ENCODE measurements at places on chromosomes 2 and 18. TPM values are rescaled to one million over a fixed set of nuclear protein-coding genes. Genes with fewer than 3 reads are reported as not detected.

DNA sequence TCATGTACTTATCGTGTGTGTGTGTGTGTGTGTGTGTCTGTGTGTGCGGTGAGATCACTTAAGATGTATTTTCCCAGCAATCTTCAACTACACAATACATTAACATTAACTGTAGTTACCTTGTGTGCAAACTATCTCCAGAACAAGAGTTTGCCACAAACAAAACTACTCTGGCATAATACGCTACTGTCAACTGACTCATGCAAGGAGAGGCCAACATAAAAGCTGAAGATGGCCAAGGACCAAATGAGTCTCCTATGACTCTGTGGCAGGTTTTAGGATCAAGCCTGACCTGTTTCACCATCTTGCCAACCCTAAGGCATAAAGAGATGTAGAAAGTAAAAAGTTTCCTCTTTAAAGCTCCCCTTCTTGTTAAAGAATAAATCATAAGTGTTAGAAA lies 20.1 kb downstream of the CYB5A start:
- no peaks in the 10 kb centered on the region for H3K27me3 ChIP-seq
- no peak overlapping the region for H3K27ac ChIP-seq
- H3K36me3 ChIP-seq = no peaks in the 10 kb centered on the region
- H3K4me3 ChIP-seq = no peak overlapping the region

DNA sequence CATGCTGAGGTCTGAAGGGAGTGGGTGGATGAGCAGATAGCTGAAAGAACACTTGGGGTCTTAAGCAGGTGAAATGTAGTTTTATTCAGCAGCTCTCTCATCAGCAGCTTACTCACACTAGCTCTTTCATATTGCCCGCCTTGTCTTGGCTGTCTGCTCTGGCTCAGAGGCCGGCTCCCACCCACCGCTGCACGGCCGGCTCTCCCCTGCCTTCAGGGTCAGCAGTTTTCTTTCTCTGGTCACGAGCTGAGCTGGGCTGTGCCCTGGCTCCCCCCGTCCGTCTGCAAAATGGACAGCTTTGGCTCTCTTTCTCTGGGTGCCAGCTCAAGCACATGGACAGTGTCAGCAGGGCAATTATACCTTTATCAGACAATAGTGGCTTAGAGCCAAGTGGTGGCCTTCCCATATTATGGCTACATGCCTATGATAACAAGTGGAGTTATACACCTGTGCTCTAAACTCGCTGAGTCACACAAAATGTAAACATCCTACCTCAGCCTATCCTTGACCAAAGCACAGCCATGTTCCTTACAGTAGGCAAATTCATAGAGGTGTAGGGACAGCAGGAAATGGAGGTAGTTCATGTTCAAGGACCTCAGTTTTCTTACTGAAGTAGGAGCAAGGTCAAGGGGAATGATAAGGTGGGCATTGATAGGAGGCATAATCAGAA lies 224.8 kb downstream of the SOCS6 start:
- H3K27ac ChIP-seq = no peak overlapping the region
- no peak for DNase-seq
- H3K4me3 ChIP-seq = no peak overlapping the region
- H3K27me3 ChIP-seq = no peaks in the 10 kb centered on the region
- H3K36me3 ChIP-seq = no peaks in the 10 kb centered on the region
- H3K4me1 ChIP-seq = no peaks in the 10 kb centered on the region

GRCh38 chr2:205989271-205990071 lies 96.5 kb downstream of the INO80D start:
- no peak for DNase-seq
- no peak overlapping the region for H3K27ac ChIP-seq
- H3K36me3 ChIP-seq = no peaks in the 10 kb centered on the region
- no peak overlapping the region for H3K4me3 ChIP-seq
- H3K4me1 ChIP-seq = no peaks in the 10 kb centered on the region

DNA sequence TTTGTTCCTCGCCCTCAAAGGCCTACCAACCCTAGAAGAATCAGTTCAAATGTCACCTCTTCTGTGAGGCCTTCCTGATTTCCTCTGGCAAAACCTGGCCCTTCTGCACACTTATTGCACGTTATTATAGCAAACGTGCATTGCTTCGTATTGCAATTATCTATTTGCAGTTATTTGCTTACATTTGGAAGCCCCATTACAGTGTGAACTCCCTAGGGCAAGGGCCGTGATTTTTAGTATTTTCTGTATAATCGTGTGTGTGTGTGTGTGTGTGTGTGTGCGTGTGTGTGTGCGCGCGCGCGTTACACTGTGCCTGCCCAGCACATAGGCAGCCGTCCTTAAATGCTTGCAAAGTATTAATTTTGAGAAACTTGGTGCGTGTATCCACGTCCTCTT lies 460 bp upstream of the SEMA4F start:
- no peaks in the 10 kb centered on the region for H3K27me3 ChIP-seq
- peak overlapping the region; percentile 40 for H3K27ac ChIP-seq
- peak overlapping the region; percentile 63 for H3K4me3 ChIP-seq
- DNase-seq = peak; percentile 8
- peaks cover 10% of the 10 kb centered on the region for H3K4me1 ChIP-seq

GRCh38 chr2:43075811-43076585 lies 150.4 kb downstream of the ZFP36L2 start:
- H3K36me3 ChIP-seq = no peaks in the 10 kb centered on the region
- no peak overlapping the region for H3K27ac ChIP-seq
- H3K27me3 ChIP-seq = no peaks in the 10 kb centered on the region
- no peak overlapping the region for H3K4me3 ChIP-seq
- no peaks in the 10 kb centered on the region for H3K4me1 ChIP-seq
- no peak for DNase-seq

- no peak overlapping the region for H3K27ac ChIP-seq
- DNase-seq = no peak
- H3K36me3 ChIP-seq = no peaks in the 10 kb centered on the region
- H3K27me3 ChIP-seq = no peaks in the 10 kb centered on the region
Observed at GRCh38 chr18:37575646-37576045, 10.0 kb upstream of the CELF4 start.

DNA sequence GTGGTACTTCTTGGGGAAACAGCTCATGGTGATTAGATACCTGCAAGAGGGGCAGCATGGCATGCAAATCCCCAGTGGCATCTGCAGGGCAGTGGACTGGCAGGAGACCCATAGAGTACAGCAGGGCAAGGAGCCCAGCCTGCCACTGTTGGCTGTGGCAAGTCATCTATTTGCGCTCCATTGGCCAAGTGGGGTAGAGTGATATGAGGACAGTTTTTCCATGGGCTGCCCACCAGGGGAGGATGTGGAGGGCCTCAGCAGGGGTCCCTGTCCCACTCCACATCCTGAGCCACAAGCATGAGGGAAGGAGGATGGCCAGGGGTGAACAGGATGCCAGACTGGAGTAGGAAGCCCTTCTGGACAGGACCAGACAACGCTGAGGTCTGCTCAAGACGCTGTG lies 50.9 kb upstream of the OTOF start:
- H3K27me3 ChIP-seq = no peaks in the 10 kb centered on the region
- no peaks in the 10 kb centered on the region for H3K4me1 ChIP-seq
- H3K27ac ChIP-seq = no peak overlapping the region
- DNase-seq = no peak
- H3K36me3 ChIP-seq = no peaks in the 10 kb centered on the region

DNA sequence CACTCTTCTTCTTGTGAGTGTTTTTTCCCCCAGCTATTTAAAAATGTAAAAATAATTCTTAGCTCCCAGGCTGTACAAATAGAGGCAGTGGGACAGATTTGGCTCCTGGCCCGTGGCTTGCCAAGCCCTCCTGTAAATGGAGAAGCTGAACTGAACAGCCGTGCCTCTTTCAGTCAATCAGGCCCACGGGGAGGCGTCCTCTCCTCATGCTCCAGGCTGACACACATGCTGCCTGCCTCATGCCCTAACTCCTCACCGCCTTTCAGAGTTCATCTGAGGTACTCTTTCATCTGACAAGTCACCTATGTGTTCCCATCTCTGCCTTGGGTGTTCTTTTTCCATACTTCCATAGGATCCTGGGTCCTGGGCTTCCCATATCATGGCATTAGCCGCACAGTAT lies 58.9 kb downstream of the BMP10 start:
- H3K36me3 ChIP-seq = peaks cover 85% of the 10 kb centered on the region
- peaks cover 27% of the 10 kb centered on the region for H3K4me1 ChIP-seq
- no peak overlapping the region for H3K4me3 ChIP-seq
- no peak for DNase-seq
- no peaks in the 10 kb centered on the region for H3K27me3 ChIP-seq

DNA sequence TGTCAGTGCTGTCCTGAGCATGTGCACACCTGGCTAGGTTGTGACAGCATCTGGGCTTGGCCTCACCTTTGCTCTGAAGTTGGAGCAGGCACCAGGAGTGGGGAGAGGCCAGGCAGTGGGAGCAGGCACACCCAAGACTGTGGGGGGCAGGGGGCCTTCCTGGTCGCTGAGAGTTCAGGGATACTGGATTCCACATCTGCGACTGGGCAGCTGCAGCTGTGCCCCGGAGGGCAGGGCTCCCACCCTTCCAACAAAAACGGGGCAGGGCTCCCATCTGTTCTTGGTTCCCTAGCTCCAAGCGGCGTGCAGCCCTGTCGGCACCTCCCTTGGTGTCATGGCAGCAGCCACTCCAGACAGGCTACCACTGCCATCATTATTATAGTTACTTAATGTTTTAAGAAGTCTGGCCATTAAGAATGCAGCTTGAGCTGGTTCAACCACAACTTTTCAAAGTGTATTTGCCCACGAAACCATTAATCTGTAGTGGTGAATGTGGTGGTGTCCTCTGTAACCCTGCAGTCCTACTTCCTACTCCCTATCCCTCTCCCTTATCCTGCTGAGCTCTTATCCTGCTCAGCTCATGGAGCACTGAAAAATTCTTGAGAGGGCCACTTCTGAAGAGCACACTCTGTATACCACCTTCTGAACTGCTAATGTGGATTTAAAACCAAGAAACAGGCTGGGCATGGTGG lies 48.0 kb upstream of the RAB1A start:
- H3K27me3 ChIP-seq = no peaks in the 10 kb centered on the region
- H3K27ac ChIP-seq = no peak overlapping the region
- no peak overlapping the region for H3K4me3 ChIP-seq
- H3K4me1 ChIP-seq = no peaks in the 10 kb centered on the region
- no peak for DNase-seq
- no peaks in the 10 kb centered on the region for H3K36me3 ChIP-seq

DNA sequence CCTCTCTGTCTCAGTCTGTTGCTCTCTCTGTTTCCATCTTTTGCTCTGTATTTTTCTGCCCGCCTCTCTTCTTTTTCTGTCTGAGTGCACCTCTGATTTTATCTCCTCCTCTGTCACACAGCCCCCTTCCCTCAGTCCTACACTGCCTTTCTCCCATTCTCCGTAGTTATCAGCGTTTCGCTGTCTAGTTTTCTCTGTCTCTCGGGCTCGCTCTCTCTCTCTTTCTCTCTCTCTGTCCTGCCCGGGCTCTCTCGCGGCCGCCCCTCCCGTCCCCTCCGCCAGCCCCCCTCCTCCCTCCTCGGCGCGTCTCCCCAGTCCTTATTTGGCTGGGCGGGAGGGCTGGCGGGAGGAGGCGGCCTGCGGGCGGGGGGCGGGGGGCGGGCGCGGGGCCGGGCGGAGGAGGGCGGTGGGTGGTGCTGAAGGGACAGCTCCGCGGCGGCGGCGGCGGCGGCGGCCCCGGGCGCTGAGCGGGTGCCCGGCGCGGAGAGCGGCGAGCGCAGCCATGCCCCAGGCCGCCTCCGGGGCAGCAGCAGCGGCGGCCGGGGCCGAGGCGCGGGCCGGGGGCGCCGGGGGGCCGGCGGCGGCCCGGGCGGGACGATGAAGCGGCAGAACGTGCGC lies at the start of gene KCNK3:
Gene KCNK3, plus strand, starts transcription at position 444 of the 618 bp plus-strand sequence. Its CDS starts 154 bp downstream, at position 598.
- DNase-seq = peak; percentile 38
- no peak within 1 kb of the TSS for H3K4me3 ChIP-seq
- H3K4me1 ChIP-seq = no peaks in the 10 kb centered on the region

GRCh38 chr2:223697892-223698645 lies 95.9 kb upstream of the SCG2 start:
- H3K4me1 ChIP-seq = no peaks in the 10 kb centered on the region
- no peak overlapping the region for H3K27ac ChIP-seq
- no peak for DNase-seq
- no peak overlapping the region for H3K4me3 ChIP-seq
- no peaks in the 10 kb centered on the region for H3K36me3 ChIP-seq

DNA sequence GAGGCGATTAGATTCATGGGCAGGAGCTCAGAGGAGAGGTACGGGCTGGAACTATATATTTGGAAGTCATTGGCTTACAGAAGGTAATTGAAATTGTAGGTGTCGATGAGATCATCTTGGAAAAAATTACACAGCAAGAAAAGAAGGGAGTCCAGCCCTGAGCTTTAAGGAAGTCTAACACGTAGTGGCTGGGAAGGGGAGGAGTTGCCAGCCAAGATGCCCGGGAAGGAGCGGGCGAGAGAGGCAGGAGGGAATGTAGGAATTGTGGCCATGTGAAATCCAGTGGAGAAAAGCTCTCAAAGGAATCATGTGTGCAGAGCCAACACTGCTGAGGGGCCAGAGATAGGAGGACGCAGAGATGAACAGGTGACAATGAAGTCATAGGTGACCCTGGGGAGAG lies 25.6 kb upstream of the SCYGR1 start:
- no peaks in the 10 kb centered on the region for H3K27me3 ChIP-seq
- H3K36me3 ChIP-seq = no peaks in the 10 kb centered on the region
- H3K4me3 ChIP-seq = no peak overlapping the region
- no peaks in the 10 kb centered on the region for H3K4me1 ChIP-seq
- H3K27ac ChIP-seq = no peak overlapping the region

DNA sequence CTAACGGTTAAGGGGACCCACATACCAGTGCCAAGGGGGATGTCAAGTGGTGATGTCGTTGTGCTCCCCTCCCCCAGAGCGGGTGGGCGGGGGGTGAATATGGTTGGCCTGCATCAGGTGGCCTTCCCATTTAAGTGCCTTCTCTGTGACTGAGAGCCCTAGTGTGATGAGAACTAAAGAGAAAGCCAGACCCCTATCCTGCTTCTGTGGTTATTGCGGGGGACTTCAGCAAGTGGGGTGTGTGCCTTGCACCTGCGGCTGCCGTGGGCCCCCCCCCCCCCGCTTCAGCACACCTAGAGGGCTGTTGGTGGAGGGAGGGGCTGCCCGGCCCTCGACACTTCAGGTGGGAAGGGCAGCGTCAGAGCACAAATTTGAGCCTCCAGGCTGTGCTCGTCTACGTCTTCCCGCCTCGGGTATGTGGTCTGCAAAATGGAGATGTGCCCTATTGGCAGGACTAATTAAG lies 6.1 kb downstream of the CTDSP1 start:
- H3K27me3 ChIP-seq = no peaks in the 10 kb centered on the region
- H3K4me1 ChIP-seq = peaks cover 39% of the 10 kb centered on the region
- peaks cover 10% of the 10 kb centered on the region for H3K36me3 ChIP-seq
- peak overlapping the region; percentile 34 for H3K4me3 ChIP-seq

DNA sequence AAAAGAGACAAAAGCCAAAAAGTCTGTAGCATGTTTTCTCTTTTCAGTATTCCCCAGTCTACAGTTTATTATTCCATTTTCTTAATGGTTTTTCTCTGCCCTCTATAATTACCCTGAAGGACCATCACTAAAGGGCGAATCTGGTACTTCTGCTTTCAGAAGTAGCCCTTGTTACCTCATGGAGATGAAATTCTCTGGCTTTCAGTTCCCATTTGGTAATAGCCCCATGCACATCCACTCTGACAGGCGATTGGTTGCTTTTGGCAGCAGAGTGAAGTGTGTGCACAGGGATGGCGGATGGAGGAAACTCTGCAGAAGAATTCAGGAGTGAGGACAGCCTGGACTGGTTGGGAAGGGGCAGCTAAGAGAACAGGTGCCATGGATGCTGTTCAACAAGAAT lies 66.3 kb upstream of the NABP1 start:
- H3K36me3 ChIP-seq = no peaks in the 10 kb centered on the region
- H3K4me3 ChIP-seq = no peak overlapping the region
- H3K27ac ChIP-seq = no peak overlapping the region
- no peak for DNase-seq
- no peaks in the 10 kb centered on the region for H3K4me1 ChIP-seq
- no peaks in the 10 kb centered on the region for H3K27me3 ChIP-seq

- peaks cover 55% of the 10 kb centered on the region for H3K4me1 ChIP-seq
- no peaks in the 10 kb centered on the region for H3K36me3 ChIP-seq
- H3K27ac ChIP-seq = no peak overlapping the region
- no peak for DNase-seq
Observed at GRCh38 chr2:197327472-197328098, 17.0 kb upstream of the ANKRD44 start.

CXCR2 gene
- total RNA-seq = not detected

CNGA3 gene
- total RNA-seq = not detected

POTEJ gene
- not detected for total RNA-seq

Measured in CD8-positive, alpha-beta memory T cell (primary cell).